ENCODE measurements at places on chromosomes 2 and 18.

- no peak for DNase-seq
Measured at GRCh38 chr18:33469699-33470098, 29.2 kb upstream of the CCDC178 start.

DNA sequence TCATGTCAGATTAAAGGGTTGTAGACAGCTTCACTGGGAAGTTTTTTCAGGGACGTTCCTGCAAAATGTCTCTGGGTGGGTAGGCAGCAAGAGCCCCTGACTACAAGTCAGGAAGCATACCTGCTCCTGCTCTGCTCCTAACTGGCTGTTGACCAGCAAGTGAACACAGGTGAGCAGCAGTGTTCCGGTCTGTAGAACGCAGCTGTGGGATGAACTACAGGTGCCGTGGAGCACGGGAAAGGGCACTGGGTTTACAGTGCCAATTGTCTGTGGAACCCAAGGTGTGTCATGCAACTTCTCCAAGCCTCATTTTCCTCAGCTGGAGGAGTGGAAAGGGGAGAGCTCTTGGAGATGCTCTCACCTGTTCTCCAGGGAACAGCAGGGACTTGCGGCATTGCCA, 6.6 kb downstream of the ASB18 start:
- no peak for DNase-seq

DNA sequence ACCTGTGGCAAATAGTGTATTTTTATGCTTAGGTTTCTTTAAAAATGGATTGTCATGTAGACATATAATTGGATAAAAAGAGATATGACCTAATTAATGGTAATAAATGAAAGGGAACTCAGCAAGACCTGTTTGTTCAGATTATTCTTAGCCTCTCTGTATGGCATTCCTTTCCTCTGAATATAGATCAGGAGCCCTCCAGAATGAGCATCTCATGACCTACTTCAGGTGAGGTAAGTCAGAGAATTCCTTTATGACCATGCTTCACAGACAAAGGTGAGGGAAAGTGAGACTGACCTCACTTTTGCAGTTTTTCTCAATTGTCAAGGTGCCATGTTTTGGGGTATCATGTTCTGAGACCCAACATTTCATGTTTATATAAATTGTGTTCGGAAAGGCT, 1744.3 kb upstream of the PIK3C3 start:
- DNase-seq = no peak

DNA sequence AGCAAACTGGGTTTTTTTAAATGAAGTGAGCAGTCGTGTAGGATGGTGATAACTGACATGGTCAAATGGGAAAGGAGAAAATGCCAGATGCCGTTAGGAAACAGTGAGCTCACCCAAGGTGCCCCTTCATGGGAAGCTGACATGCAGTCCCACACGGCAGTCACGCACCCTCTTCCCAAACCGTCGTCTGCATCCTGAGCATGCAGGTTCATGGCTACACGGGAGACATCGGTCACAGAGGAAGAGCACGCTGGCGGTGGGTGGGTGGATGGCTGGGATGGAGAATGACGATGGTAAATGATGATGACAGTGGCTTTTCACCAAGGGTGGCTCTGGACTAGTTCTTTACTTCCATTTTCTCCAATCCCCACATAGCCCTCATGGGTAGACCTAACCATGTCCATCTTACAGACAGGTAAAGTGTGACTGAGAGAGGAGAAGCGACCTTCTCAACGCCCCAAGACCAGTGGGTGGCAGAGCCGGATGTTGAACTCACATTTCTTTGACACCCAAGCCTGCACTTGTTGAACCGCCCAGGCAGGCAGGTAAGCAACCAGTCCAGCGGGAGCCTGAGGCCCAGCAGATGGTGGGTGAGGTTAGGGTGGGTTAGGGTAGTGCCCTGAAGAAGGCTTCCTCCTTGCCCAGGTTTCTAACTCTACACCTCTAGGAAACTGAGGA, 44.5 kb downstream of the TNS1 start:
- no peak for DNase-seq

- no peak for DNase-seq
Measured at GRCh38 chr2:193251909-193252308, 1057.2 kb upstream of the TMEFF2 start.

GRCh38 chr2:240707043-240707756, 15.5 kb downstream of the AQP12A start:
- no peak for DNase-seq

Data from skeletal muscle cell (primary cell).